Neuronal stem cell (in vitro differentiated cells): ENCODE measurements at places on chromosomes 3 and 15.
A peak's percentile ranks its signal among the peaks of the same experiment; 100 is the strongest.

DNA sequence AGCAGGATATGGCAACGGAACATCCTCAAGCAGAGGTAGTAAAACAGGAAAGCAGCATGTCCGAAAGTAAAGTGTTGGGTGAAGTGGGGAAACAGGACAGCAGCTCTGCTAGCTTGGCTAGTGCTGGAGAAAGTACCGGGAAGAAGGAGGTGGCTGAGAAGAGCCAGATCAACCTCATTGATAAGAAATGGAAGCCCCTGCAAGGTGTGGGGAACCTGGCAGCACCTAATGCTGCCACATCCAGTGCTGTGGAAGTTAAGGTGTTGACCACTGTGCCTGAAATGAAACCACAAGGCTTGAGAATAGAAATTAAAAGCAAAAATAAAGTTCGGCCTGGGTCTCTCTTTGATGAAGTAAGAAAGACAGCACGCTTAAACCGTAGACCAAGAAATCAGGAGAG, 14.3 kb upstream of the ZBTB47 start:
- DNase-seq, result no peak

GRCh38 chr3:119173325-119173724, at the start of gene UPK1B:
Gene UPK1B, plus strand, starts transcription at chr3:119173598. Its CDS starts 13,144 bp downstream, at chr3:119186742.
- no peak for DNase-seq

GRCh38 chr3:62582495-62583172, 209.3 kb upstream of the FEZF2 start:
- no peak for DNase-seq

- no peak for DNase-seq
Measured at GRCh38 chr3:184757022-184757651, 45.3 kb upstream of the MAGEF1 start.

DNA sequence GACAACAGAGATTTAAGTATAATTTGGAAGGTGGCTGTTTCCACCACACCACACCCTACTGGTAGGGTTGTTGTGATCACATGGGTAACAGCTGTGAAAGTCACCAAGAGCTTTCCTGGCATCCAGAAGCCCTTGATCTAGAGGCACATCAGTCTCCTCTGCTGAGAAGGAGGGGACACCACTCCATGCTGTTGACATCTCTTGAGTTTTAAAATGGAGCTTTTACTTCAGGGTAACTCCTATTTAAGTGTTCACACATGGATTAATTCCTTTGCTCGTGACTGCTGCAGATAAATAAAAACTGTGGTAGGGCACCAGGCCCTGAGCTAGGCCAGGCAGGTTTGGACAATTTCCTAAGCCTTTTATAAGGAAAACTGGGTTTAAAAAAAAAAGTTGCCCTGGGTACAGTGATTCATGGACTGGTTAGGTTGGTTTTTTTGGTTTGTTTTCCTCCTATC, 7.5 kb downstream of the EXOSC7 start:
- DNase-seq, result no peak

DNA sequence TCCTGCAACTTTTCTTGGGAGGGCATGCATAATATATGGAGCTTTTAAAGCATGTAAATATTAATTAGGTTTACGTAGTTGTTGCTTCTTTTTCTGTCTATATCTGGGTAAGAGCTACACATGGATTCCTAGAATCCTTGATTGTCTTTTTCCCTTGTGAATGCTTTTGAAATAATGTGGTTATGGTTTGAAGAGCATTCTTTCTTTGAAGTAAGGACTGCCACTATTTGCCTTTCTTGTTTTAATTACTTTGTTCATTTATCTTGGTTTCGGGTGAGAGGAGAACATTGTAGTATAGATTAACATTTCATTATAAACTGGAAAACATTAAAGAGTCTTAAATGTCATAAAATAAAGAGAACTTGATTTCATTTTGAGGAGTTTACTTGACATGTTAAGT, 674.0 kb downstream of the ZBBX start:
- no peak for DNase-seq

- no peak for DNase-seq
Measured at GRCh38 chr3:172170841-172171240, 131.5 kb downstream of the FNDC3B start.

DNA sequence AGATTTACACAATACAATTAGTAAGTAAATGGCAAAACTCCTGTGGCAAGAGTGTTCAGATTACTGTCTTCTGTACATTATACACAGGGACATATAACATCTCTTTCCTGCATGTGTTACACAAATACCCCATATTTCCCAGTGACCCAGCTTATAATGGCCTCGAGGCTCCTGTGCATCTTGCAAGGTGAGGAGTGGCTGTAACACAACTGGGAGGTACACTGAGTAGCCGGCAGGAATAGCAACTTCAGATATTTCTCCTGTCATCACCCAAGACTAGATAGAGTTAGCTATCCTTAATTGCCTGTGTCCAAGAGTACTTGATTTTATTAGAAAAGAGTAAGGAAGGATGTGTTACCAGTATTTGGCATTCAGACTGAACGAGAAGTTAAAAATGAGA, 5.6 kb downstream of the GMPS start:
- DNase-seq, result no peak

DNA sequence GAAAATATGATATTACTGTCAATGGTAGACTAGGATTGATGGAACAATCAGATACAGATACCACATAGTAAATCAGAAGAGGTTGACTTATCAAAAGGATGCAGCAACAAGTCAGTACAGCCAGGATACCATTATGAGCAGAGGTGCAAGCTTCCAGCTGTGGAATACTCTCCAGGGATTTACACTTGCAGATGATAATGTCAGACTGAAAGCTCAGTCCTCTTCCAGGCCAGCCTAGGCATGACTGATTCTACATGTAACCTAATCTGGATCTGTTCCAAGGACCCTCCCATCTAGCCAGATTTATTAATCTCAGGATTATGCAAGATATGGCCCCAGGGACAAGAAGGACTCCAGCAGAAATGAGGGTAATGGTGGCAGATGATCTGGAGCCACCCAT, 8.2 kb downstream of the FILIP1L start:
- no peak for DNase-seq

DNA sequence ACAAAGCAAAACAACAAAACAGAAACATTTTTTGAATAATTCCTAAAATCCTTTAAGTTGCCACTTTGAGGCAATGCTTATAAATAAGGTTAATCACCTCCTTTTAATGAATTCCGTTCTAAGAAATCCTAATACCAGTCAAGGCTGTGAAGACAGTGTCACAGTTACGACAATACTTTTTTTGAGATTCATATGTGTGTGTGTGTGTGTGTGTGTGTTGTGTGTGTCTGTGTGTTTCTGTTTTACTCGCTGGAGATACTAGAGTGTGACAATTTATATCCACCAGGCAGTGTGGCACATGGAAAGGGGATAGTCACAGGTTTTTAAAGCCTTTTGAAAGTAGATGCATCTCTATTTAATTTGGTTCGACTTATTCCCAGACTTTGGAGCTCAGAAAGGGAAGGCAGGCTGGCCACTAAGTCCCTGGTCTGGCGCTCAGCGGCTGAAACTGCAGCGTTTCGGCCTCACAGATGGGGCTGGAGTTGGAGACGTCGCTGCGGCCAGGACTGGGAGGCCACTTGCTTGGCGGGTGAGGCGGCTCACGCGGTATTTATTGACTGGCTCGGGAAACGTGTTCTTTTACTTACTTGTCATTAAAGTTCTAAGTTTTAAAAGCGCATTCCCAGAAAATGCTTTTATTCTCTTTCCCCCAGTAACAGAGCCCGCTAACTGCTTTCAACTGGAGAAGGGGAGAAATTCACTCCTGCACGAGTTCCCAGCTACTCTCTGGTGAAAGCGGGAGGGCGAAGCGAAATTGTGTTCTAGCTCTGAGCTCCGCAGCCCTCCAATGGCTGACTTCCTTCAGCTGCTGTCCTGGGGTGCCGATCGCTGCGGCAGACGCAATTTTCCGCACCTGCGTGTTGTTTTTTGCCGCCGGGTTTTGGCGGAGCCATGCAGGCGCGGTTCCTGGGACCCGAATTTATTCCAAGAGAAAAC, 13.7 kb downstream of the ZIC1 start:
- peak; percentile 61 for DNase-seq

DNA sequence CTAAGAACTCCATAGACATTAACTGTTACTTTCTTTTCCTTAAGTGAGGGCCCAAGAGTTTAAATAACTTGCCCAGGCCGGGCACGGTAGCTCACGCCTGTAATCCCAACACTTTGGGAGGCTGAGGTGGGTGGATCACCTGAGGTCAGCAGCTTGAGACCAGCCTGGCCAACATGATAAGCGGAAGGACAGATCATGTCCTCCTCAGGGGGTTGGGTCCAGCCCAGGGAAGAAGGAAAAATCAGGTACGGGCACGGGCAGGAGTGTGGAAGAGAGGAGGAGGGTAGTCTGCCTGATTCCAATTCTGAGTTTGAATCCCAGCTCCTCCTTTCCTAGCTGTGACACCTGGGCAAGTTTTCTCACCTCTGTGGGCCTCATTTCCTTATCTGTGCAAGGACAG, 118.8 kb downstream of the ANP32A start:
- no peak for DNase-seq

- DNase-seq, result no peak
Measured at GRCh38 chr15:58761010-58761388, 10.1 kb upstream of the MINDY2 start.

GRCh38 chr3:194854206-194854605, 168.5 kb downstream of the FAM43A start:
- no peak for DNase-seq

GRCh38 chr3:186090901-186091300, 18.0 kb downstream of the ETV5 start:
- DNase-seq, result no peak

- no peak for DNase-seq
Measured at GRCh38 chr15:89052474-89052873, 35.8 kb upstream of the ABHD2 start.

DNA sequence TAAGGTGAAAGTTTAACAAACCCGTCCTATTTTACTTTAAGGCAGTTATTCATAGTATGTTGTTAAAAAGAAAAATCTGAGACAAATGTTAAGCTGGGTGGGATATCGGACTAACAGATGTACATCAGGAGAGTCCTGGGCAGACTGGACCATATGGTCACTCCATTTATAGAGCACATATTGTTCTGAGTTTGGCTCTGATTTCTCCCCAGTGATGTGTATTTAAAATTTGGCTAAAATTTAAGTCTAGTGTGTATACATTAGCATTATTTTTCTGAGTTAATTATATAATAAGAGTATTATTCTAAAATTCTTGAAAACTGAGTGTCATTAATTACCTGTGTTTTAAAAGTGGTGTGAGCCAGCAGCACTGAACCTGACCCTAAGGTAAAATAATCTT, 6.1 kb downstream of the GMPS start:
- DNase-seq, result no peak

GRCh38 chr15:77017091-77017660, 22.2 kb downstream of the PSTPIP1 start:
- no peak for DNase-seq

DNA sequence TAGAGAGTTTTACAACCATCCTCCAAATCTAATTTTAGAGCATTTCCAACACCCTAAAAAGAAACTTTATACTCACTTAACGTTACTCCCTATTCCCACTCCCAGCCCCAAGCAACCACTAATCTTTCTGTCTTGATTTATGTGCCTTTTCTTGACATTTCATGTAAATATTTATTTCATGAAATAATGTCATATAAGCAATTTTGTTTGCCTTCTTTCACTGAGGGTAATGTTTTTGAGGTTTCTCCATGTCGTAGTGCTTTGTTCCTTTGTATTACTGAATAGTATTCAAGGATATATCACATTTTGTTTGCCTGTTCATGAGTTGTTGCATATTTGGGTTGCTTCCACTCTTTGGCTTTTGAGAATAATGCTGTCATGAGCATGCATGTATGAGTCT, 155.4 kb upstream of the PLAAT1 start:
- no peak for DNase-seq

- no peak for DNase-seq
Measured at GRCh38 chr15:56910801-56911200, 7.6 kb upstream of the TCF12 start.

GRCh38 chr3:25027650-25028049, 400.4 kb upstream of the RARB start:
- DNase-seq, result no peak

DNA sequence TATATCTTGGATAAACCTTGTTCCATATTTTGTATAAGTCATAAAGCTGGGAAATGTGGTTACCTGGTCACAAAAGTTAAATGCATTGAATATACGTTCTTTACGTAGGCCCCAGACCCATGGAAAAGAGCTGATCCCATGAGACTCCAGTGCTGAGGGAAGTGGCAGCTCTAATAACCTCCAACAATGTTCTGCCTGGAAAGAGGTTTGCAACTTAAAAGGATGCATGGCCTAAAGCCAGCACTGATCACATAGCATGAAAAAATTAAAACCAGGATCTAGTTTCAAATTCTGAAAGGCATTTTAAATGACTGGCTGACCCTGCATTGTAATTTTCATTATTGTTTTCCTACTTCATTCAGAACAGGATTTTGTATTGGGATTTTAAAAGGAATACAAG, 27.9 kb upstream of the STRIT1 start:
- no peak for DNase-seq

DNA sequence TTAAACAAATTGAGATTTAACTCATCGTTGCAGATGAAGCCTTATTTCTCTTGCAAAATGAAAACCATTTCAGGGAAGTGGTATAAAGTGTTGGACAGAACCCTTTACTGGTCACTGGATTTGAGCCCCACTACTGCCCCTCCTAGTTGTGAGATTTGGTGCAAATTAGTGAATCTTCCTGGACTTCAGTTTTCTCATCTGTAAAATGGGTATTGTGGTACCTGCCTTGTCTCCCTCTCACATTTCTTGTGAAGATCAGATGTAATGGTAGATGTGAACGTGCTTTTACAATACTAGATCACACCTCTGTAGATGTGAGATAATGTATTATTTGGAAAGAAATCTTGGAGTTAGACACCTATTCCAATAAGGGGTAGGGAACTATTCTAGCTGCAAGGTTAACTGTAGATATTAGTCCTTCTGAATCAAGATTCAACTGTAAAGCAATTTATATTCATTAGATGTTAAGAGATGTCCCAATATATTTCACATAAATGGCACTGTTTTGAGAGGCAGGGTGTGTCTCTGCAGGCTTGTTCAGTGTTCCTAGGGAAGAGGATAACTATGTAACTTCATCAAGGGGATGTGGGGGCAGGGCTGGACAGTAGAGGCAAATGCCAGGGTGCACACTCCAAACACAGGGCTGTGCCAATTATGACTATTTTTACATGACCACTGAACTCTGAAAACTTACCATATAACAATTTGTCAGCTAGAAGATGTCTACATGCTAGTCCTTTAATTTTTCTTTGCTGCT, 112.4 kb upstream of the PFN2 start:
- DNase-seq, result no peak

DNA sequence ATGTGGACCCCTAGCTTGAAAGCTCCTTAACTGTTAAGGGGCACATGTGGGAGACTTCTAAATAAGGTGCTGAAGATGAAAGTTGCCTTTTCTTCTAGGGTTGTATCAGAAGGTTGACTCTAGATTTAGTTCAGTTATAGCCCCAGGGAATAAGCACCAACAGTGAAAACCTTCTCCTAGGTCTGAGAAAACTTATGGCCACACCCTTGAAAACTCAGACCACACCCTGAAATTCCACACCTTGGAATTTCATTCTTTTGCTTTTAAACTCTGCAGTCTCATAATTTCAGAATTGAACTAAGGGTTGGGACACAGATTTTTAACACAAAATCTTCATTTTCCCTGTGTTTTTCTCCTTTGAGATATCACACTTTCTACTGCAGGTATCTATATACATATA, 355.8 kb upstream of the IL12A start:
- DNase-seq, result no peak

- no peak for DNase-seq
Measured at GRCh38 chr3:182259579-182259978, 533.7 kb upstream of the ATP11B start.

- peak; percentile 29 for DNase-seq
Measured at GRCh38 chr3:42501681-42502428, 588 bp upstream of the VIPR1 start.

GRCh38 chr3:43327582-43327979, 41.2 kb downstream of the SNRK start:
- DNase-seq, result no peak

GRCh38 chr3:150169330-150169940, 198.7 kb upstream of the PFN2 start:
- DNase-seq, result no peak
